ENCODE measurements at places on chromosomes 11 and 22.
A peak's percentile ranks its signal among the peaks of the same experiment; 100 is the strongest.

DNA sequence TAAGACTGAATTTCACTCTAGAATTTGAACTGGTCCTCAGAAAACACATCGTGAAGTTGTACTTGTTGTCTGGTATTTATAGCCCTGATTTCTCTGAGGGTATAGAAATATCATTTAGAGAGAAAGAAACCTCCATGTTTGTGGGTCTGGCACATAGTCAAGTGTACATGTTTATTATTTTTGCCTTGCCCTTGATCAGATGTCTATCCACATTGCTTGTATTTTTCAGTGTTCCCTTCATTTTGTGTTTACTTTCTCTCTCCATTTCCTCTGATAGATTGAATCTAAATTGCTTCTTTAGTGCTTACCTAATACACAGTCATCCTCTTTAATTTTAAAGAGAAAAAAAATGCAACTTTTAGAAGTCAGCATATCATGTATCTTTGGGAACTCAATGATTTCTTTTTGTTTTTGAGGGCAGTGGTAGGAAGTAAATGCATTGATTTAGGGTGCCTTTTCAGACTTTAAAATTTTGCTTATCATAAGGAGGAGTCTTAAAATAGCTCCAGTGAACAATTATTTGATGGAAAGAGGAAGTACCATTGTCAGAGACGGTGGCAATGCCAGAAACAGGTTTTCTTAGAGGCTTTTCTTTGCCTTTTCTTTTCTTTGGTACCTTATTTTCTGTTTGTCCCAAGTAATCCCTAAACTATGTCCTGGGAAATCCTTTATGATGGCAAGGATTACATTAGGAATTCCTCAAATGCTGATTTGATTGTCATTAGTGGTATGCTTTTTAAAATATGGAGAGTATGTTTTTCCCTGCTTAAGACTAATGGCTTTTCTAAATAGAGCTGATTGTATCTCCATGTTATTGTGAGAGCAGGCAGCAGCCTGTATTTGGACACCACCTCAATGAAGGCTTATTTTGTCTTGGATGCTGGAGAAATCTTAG is 29.8 kb upstream of the TECTA start:
- no peak for DNase-seq

- no peak for DNase-seq
Observed at GRCh38 chr11:129412494-129412893, 36.8 kb downstream of the BARX2 start.

DNA sequence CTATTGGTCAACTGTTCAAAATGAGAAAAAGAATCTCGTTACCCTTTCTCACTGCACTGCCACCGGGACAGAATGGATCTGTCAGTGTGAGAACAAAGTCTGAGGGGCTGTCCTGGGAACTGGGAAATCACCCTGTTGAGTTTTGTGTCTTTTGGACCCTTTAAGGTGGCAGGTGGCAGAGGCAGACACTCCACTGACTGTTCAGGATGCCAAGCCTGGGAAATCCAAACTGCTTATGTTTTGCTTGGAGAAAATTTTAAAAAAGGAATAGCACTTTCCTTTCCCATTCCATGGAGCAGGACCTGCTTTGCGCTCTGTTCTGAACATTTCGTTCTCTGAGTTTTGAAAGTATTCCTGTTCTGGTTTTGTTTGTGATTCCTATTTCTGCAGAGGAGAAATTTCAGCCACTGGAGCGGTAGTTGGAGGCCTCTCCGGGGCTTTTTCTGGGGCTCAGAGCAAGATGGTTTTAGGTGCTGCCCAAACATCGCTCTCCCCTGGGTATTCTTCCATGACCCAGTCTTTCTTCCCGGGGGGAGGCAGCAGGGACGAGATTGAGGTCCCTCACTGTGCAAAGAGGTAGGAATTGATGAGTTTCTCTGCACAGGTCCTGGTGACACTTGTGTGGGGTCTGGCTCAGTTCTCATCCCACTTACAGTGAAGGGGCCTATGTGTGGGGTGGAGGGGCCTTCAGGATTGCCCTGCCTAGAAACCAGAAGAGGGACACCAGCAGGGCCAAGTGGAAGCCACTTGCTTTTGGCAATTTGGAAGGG is 138.5 kb upstream of the SYT13 start:
- DNase-seq, result no peak

- DNase-seq, result no peak
Observed at GRCh38 chr11:107017433-107018218, 650 bp downstream of the GUCY1A2 start.

DNA sequence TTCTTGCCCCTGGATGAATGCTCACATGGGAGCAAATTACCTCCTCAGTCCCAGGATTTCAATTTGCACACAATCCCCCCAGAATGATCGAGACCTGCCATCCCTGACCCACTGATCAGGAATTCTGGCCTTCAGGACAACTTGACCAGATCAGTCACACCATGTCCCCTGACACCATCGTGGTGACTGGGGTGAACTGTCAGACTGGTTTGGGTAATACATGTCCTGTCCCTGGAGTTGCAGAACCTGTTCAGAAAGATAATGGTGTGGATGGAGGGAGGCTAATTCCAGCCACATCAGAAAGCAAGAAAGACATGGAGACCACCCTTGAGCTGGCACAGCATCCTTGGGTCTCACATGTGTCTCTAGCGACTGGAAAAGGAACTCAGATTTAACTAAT is 57.9 kb upstream of the TOP3B start:
- no peak for DNase-seq

GRCh38 chr22:38657045-38657909 is 839 bp downstream of the CBY1 start:
- no peak for DNase-seq

DNA sequence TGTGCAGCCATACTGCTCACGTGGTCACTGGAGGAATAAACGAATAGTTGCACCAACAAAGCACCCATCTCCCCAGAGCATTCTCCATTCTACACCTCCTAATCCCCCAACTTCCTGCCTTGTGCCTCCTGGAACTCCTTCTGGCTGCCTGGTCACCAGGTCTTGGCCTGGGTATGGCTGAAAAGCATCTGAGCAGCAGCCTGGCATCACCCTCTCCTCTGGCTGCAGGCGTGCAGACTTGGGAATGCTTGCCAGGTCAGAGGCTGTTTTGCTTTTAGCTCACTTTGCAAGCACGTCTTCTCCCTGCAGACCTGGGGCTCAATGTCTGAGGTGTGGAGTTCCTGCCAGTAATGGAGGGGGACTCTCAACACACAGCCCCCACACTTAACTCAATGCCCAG is 33.3 kb upstream of the KCNJ11 start:
- no peak for DNase-seq

- no peak for DNase-seq
Observed at GRCh38 chr11:132402071-132402684, 1031.8 kb downstream of the NTM start.

DNA sequence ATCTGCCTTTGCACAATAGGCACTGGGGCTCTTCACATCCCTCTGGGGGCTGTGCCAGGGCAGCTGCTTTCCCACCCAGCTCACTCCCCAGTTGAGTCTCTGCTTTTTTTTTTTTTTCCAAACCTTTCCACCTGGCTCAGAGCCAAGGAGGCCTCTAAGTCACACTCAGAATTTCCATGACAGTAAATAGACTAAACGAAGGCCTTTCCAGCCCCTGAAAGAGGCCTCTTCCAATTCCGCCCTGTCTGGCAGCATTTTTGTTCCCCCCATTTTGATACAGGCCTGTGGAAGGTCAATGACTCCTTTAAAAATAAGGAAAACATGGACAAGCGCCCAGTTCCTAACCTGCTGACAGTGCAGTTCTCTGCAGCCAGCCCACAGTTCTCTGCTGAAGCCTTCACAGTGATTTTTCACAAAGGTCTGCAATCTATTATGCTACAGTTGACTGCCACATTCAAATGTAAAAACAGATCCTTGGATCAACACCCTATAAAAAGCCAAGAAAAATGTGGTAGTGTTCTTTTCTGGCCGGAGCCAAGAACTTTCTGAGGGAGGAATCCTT is 107.5 kb upstream of the SESN3 start:
- peak; percentile 97 for DNase-seq

DNA sequence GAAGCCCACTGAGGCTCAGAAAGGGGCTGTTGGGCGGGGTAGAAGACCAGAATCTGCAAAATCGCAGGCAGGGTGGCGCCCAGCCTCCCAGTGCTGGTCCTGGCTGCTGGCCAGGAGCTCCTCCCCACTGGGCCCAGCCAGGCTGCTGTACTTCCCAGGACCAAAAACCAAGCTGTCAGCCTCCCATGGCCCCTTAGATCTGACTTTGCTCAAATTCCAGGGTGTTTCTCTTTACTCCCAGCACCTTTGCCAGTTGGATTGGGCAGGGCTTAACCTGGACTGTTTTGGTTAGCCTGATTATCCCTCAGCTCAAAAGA is 44.2 kb upstream of the WEE1 start:
- DNase-seq, result no peak

- no peak for DNase-seq
Observed at GRCh38 chr22:45864959-45865476, 111.9 kb downstream of the WNT7B start.
